ENCODE measurements at places on chromosomes 1 and 21.

DNA sequence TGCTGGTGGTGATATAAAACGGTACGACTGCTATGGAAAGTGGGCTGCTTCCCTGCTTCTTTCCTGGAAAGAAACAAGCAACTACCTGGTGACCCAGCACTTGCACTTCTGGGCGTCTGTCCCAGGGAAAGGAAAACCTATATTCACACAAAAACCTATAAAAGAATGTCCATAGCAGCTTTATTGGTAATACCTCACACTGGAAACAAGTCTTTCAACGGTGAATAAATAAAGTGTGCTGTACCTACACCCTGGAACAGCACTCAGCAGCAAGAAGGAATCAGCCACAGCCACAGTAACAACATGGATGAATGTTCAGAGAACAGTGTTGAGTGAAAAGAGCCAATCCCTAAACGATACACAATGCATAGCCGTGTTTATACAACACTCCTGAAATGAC is 19.9 kb downstream of the SLC19A1 start:
- no peak overlapping the region for H3K4me3 ChIP-seq
- H3K27me3 ChIP-seq = no peaks in the 10 kb centered on the region
- H3K36me3 ChIP-seq = peaks cover 63% of the 10 kb centered on the region
- no peak for DNase-seq
- no peak overlapping the region for H3K27ac ChIP-seq
- H3K4me1 ChIP-seq = no peaks in the 10 kb centered on the region

GRCh38 chr1:44283524-44284173 is 70.4 kb downstream of the DMAP1 start:
- no peaks in the 10 kb centered on the region for H3K4me1 ChIP-seq
- no peak for DNase-seq
- no peak overlapping the region for H3K4me3 ChIP-seq
- peaks cover 19% of the 10 kb centered on the region for H3K36me3 ChIP-seq
- no peaks in the 10 kb centered on the region for H3K27me3 ChIP-seq
- no peak overlapping the region for H3K27ac ChIP-seq

GRCh38 chr1:153533689-153534201 is 2.0 kb downstream of the S100A6 start:
- H3K4me3 ChIP-seq = no peak overlapping the region
- DNase-seq = no peak
- peaks cover 7% of the 10 kb centered on the region for H3K4me1 ChIP-seq
- no peaks in the 10 kb centered on the region for H3K36me3 ChIP-seq

GRCh38 chr1:229434005-229434640 is at the start of gene ACTA1:
TSS of gene ACTA1 (minus strand) at chr1:229434094. CDS start at chr1:229433115, 979 bp downstream.
- DNase-seq = peak; percentile 83
- peak within 1 kb of the TSS; percentile 68 for H3K4me3 ChIP-seq
- no peak within 1 kb of the TSS for H3K27ac ChIP-seq
- H3K4me1 ChIP-seq = peaks cover 2% of the 10 kb centered on the region
- peaks cover 22% of the 10 kb centered on the region for H3K27me3 ChIP-seq
